Body of pancreas (tissue), 4 donors: ENCODE measurements at places on chromosomes 5 and 9.
A peak's percentile ranks its signal among the peaks of the same experiment; 100 is the strongest.

DNA sequence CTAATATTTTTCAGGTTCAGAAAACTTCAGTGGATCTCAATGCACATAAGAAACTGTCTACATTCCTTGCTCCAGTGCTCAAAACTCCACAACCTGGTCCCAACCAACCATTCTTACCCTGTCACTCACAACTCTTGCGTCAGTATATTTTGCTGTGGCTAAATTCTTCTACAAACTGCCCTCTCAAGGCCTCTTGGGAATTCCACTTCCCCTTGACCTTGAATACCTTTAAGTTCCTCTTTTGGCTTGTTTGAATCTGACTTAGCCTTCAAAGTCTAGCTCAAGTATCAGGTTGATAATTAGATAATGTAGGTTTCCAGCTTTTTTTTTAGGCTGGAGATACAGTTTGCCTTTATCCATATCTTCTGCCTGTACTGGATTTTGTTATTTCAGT is 128.3 kb downstream of the SLF1 start:
- H3K36me3 ChIP-seq, result no peaks in the 10 kb centered on the region
- DNase-seq, result no peak
- H3K27ac ChIP-seq, result no peak overlapping the region
- no peak overlapping the region for H3K4me3 ChIP-seq

DNA sequence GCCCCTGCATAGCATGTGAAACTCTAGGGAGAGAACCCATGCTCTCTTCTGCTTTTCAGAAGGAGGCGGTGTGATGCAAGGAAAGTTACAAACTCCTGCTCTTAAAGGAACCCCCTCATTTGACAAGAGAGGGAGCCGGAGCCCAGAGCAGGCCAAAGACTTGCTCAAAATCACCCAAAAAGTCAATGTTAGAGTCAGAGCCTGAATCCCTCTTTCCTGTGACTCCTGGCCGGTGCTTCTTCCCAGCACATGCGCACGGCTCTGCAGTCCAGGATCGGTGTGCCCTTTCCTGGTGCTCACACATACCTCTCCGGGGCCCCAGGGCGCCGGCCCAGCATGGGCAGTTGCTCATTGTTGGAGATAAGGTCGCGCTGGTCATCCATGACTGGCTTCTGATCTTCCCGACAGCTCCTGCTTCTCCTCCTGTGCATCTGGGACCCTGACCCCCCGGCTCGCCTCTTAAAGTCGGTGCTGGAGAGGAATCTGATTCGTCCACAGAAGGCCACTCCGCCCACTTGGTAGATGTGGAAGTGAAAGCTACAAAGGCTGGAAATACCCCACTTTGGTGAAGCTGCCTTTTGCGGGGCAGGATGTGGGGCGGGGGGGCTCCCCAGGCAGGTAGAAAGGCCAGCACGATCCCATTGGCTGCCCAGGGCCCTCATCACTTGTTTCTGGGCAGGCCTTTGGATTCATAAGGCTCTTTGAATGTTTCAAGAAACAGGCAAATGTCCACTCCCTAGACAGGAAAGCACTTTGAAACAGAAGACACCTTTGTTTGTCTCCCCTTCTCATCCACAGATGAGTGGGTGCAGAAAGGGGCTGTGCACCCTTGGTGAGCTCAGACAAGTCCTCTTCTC is at the start of gene CD74:
Gene CD74, minus strand, starts transcription at position 592 of the 857 bp plus-strand sequence. Its CDS starts 161 bp downstream, at position 431.
- peaks cover 18% of the 10 kb centered on the region for H3K4me1 ChIP-seq
- no peaks in the 10 kb centered on the region for H3K36me3 ChIP-seq
- peak; percentile 92 for DNase-seq
- H3K27me3 ChIP-seq, result no peaks in the 10 kb centered on the region
- no peak within 1 kb of the TSS for H3K4me3 ChIP-seq
- peak within 1 kb of the TSS; percentile 67 for H3K27ac ChIP-seq

GRCh38 chr5:1554410-1554967 is 30.7 kb upstream of the LPCAT1 start:
- no peaks in the 10 kb centered on the region for H3K36me3 ChIP-seq
- no peaks in the 10 kb centered on the region for H3K27me3 ChIP-seq
- no peak overlapping the region for H3K27ac ChIP-seq
- H3K4me3 ChIP-seq, result no peak overlapping the region

- H3K27ac ChIP-seq, result no peak overlapping the region
- no peak for DNase-seq
- no peaks in the 10 kb centered on the region for H3K27me3 ChIP-seq
- no peak overlapping the region for H3K4me3 ChIP-seq
- H3K4me1 ChIP-seq, result no peaks in the 10 kb centered on the region
Measured at GRCh38 chr9:123408313-123409262, 52.6 kb downstream of the CRB2 start.

- DNase-seq, result no peak
- no peaks in the 10 kb centered on the region for H3K4me1 ChIP-seq
- H3K4me3 ChIP-seq, result no peak overlapping the region
- no peaks in the 10 kb centered on the region for H3K27me3 ChIP-seq
- peaks cover 14% of the 10 kb centered on the region for H3K36me3 ChIP-seq
Measured at GRCh38 chr9:128310461-128310860, 11.8 kb downstream of the TRUB2 start.

- no peak overlapping the region for H3K4me3 ChIP-seq
- H3K36me3 ChIP-seq, result peaks cover 12% of the 10 kb centered on the region
- H3K27me3 ChIP-seq, result no peaks in the 10 kb centered on the region
Measured at GRCh38 chr9:137785704-137786161, 91.8 kb upstream of the CACNA1B start.

DNA sequence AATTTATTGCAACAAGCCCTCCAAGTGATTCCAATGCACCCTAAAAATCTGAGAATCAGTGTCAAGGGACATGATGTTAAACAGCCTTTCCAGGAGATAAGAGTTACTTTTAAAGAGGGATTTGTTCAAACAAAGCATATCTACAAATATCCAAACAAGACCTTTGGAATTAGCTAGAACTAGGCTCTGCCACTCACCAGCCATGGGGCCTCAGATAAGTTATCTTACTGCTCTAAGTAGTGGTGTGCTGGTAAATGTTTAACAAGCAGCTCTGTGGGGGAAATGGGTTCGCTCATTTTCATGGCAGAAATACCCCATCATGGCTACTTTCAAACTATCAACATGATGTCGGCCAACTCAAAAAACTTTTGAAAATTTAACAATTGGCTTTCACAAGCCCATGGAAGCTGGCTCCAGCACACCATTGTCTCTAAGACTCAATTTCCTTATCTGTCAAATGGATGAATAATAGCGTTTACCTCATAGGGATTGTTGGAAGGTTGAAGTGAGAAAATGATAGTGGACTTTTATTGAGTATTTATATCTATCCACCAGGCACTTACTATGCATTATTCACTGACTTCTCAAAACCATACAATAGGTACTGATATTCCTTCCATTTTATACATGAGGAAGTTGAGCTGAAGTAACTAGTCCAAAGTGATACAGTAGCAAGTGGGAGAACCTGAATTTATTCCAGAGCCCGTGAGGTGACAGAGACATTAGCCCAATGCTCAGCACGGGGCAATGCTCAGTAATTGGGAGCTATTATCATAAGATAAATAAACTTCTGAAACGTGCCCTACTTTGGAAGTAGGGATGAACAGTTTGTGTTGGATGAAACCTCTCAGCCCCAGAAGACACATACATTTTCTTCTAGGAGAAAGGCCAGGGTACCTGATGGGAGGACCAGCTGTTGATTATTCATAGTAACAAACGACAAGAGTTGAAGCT is 43.2 kb downstream of the SH3RF2 start:
- H3K4me1 ChIP-seq, result peaks cover 83% of the 10 kb centered on the region
- no peaks in the 10 kb centered on the region for H3K27me3 ChIP-seq
- H3K4me3 ChIP-seq, result no peak overlapping the region
- no peaks in the 10 kb centered on the region for H3K36me3 ChIP-seq
- DNase-seq, result peak; percentile 72
- H3K27ac ChIP-seq, result peak overlapping the region; percentile 46

- DNase-seq, result no peak
- H3K36me3 ChIP-seq, result no peaks in the 10 kb centered on the region
- H3K27ac ChIP-seq, result no peak overlapping the region
- no peaks in the 10 kb centered on the region for H3K27me3 ChIP-seq
Measured at GRCh38 chr5:77230727-77231470, 20.4 kb downstream of the PDE8B start.

GRCh38 chr9:13690595-13690994 is 411.1 kb upstream of the MPDZ start:
- H3K27me3 ChIP-seq, result no peaks in the 10 kb centered on the region
- H3K4me3 ChIP-seq, result no peak overlapping the region
- H3K36me3 ChIP-seq, result no peaks in the 10 kb centered on the region
- DNase-seq, result no peak

GRCh38 chr9:101139082-101139481 is 110.6 kb downstream of the PLPPR1 start:
- H3K4me1 ChIP-seq, result no peaks in the 10 kb centered on the region
- no peak overlapping the region for H3K27ac ChIP-seq
- no peaks in the 10 kb centered on the region for H3K27me3 ChIP-seq
- H3K36me3 ChIP-seq, result no peaks in the 10 kb centered on the region

DNA sequence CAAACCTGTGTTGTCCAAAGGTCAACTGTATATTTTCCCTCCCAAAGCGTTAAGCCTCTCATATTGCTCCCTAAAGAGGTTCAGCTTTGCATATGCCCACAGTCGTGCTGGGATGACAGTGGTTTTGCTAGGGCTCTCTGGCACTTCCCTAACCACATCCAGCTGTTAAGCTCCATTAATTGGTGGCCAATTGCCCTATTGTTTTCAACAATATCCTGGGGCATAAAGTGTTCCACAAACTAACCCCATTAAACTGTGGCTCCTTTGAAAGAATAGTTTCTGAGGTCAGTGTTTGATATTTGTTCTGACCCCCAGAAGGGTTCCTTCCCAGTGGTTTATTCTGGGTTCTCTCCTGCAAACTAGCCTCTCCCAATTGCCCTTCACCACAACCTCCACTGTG is 194.5 kb downstream of the HSD17B3 start:
- no peaks in the 10 kb centered on the region for H3K36me3 ChIP-seq
- no peak overlapping the region for H3K27ac ChIP-seq
- no peak overlapping the region for H3K4me3 ChIP-seq
- no peaks in the 10 kb centered on the region for H3K27me3 ChIP-seq
- no peak for DNase-seq

GRCh38 chr5:134874831-134875655 is 872 bp downstream of the TXNDC15 start:
- peak overlapping the region; percentile 85 for H3K27ac ChIP-seq
- peak overlapping the region; percentile 94 for H3K4me3 ChIP-seq
- no peaks in the 10 kb centered on the region for H3K27me3 ChIP-seq
- peaks cover 34% of the 10 kb centered on the region for H3K4me1 ChIP-seq
- peak; percentile 64 for DNase-seq
- no peaks in the 10 kb centered on the region for H3K36me3 ChIP-seq

DNA sequence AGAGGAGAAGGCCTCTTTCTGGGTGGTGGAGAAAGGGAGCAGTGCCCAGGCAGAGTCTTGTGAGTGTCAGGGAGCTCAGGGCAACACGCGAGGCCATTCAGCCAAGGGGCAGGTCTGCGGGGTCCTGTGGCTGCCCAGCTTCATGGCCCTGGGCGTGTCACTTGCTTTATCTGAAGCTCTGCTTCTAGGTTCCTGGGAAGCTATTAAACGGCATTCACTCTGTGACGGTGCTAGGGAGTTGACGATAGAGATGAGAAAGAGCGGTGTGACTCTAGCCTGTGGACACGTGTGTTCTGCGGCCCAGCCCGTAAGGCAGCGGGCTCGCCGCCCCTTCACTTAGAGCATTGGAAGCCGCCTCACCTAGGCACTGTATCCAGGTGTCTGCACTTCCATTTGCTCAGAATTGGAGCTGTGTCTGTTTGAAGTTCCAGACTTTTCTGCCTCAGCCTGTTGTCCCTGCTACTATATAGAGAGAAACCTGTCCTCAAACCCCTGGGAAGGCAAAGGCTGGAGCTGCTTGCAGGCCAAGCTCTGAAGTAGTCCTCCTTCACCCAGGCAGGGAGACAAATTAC is 88.3 kb downstream of the PHF2 start:
- no peaks in the 10 kb centered on the region for H3K4me1 ChIP-seq
- no peaks in the 10 kb centered on the region for H3K27me3 ChIP-seq
- H3K27ac ChIP-seq, result no peak overlapping the region
- H3K36me3 ChIP-seq, result peaks cover 6% of the 10 kb centered on the region
- no peak overlapping the region for H3K4me3 ChIP-seq

- H3K27me3 ChIP-seq, result no peaks in the 10 kb centered on the region
- DNase-seq, result no peak
- peaks cover 11% of the 10 kb centered on the region for H3K4me1 ChIP-seq
- no peak overlapping the region for H3K27ac ChIP-seq
- H3K4me3 ChIP-seq, result no peak overlapping the region
Measured at GRCh38 chr9:91374939-91375338, 13.2 kb upstream of the AUH start.

GRCh38 chr9:15824310-15824709 is 271.5 kb downstream of the CCDC171 start:
- H3K4me1 ChIP-seq, result no peaks in the 10 kb centered on the region
- H3K36me3 ChIP-seq, result no peaks in the 10 kb centered on the region
- H3K27me3 ChIP-seq, result no peaks in the 10 kb centered on the region
- no peak for DNase-seq
- H3K27ac ChIP-seq, result no peak overlapping the region

DNA sequence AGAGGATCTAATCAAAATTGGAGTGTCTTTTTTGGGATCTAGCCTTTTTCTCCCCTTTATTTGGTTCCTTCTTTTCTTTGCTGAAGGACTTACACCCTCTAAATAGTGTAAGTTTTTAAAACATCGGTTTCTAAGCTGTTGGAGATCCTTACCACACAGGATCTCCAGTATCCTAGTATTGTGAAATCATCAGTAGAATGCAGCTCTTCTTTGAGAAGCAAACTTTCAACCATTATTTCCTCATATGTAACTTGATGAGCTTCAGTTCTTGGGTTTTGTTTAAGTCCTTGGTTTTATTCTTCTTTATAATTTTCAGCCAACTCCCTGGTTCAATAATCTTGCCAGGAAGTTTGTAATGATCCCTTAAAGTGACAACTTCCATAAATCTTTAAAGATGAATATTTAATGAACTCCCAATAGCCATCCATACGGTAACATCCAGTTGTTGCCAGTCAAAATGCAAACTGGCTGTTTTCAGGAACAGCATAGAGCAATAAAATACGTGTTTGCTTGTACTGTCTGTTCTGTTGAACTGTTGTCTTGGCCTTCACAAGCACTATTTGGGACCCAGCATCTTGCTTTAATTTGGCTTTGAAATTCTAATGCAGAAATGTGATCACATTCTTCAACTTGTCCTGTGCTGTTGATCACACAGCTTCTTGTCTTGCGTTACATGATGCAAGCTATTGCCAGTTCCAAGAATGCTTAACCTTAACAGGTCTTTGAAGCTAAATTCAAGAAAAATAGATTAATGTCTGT is 34.8 kb upstream of the TTC23L start:
- H3K36me3 ChIP-seq, result no peaks in the 10 kb centered on the region
- no peak overlapping the region for H3K27ac ChIP-seq
- no peaks in the 10 kb centered on the region for H3K27me3 ChIP-seq
- DNase-seq, result no peak
- no peaks in the 10 kb centered on the region for H3K4me1 ChIP-seq

- no peak overlapping the region for H3K4me3 ChIP-seq
- DNase-seq, result peak; percentile 39
- no peaks in the 10 kb centered on the region for H3K27me3 ChIP-seq
- no peaks in the 10 kb centered on the region for H3K4me1 ChIP-seq
- no peaks in the 10 kb centered on the region for H3K36me3 ChIP-seq
Measured at GRCh38 chr5:113663879-113664541, 150.5 kb downstream of the YTHDC2 start.
